ENCODE measurements at places on chromosomes 12 and 14.

- no peak for DNase-seq
These were observed 243.7 kb downstream of the TMEM132D start for GRCh38 chr12:129659961-129660622.

GRCh38 chr12:93387780-93388179, 10.1 kb downstream of the NUDT4 start:
- DNase-seq = no peak

DNA sequence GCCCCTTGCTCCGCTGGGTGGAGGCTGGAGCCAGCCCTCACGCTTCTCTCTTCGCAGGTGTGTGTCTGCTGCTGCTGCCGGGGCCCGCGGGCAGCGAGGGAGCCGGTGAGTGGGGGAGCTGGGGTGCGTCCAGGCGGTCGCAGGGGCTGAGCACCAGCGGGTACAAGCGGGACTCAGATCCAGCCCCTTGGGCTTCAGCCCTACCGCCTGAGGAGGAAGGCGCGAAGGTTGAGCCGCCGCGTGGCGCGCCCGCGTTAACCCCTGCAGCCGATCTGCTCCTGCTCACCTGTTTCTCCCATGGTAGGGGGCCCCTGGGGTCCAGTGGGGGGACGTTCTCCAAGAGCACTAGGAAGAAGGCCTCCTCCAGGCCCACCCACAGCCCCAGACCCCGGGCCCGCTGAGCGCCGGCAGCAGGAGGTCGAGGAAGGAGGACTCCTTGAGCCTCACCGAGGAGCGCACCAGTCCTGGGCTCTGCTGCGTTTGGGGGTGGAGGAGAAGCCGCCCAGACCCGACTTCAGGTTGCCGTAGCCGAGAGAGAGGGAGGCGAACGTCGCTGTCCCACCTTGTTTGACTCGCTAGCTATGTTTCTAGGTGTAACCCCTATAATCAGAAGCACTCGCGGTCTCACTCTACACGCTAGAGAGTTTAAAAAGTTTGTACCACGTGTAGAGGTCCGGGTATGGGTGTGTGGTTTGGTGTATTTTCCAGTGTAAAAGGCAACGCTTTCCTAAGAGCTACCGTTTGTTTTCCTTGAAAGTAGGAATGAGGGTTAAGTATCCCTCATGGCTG, 834 bp downstream of the COCH start:
- DNase-seq = no peak

- DNase-seq = no peak
These were observed 47.0 kb downstream of the INTS13 start for GRCh38 chr12:26890784-26891183.

DNA sequence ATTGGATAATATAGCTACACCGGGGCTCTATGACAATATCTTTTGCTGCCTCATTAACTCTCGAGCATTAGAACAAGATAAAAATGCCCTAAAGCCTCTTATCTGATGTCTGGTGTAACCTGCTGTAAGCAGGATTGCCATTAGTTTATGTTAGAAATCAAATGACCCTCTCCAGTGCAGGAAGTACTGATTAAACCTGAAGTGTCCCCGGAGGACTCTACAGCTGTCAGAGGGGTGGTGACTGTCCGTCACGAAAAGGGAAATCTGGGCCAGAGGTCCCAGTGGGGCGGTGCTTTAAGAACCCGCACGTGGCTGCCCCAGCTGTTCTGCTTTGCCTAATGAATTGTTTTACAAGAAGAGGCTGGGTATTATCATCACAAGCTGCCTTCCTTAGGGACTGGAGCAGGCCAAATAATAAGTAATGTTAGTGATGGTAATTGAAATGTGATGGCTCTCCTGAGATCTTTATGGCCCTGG, 55.7 kb downstream of the LIN52 start:
- no peak for DNase-seq

DNA sequence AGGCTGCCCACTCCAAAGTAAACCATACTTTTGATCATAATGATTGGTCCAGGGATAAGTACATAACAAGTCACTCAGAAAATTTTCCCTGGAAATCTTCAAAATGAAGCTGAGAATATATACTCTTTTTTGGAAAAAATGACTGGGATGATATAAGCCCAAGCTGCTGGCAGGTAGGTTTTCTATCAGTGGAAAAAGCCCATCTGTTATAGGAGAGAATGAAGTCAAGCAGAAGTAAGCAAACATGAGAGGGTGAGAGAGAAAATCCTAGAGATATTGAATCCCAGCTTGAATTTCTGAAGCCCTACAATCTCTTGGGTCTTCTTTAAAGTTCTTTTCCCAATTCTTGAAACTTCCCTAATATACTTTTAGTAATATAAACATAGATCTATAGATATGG, 37.3 kb upstream of the ZDHHC17 start:
- no peak for DNase-seq

GRCh38 chr14:33847066-33847465, 103.8 kb downstream of the EGLN3 start:
- no peak for DNase-seq

GRCh38 chr12:63124778-63125177, 26.2 kb downstream of the AVPR1A start:
- no peak for DNase-seq

- DNase-seq = no peak
These were observed 30.0 kb downstream of the SENP1 start for GRCh38 chr12:48075832-48076231.

DNA sequence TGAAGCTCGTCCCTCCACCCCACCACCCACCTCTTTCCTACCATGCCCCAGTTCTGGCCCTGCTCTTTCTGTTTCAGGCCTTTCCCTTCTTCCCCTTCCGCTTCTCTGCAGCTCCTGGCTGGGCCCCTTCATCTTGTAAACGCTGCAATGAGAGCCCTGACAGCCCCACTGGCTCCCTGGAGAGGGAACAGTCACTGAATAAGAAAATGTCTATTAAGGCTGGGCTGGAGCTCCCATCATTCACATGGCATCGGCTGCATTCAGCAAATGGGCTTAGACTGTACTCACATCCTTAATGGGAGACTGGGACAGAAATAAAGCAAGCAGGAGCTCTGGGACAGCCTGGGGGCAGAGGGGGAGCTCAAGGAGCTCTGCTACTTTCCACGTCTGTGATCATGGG, 45.2 kb upstream of the TUNAR start:
- DNase-seq = no peak

GRCh38 chr14:103107941-103108748, 13.6 kb downstream of the EXOC3L4 start:
- DNase-seq = no peak

- DNase-seq = peak; percentile 61
These were observed 36.7 kb downstream of the TMBIM6 start for GRCh38 chr12:49777800-49778748.

- no peak for DNase-seq
These were observed 108.6 kb upstream of the FLRT2 start for GRCh38 chr14:85421186-85421877.

- no peak for DNase-seq
These were observed 703.9 kb downstream of the FSCB start for GRCh38 chr14:43803076-43803689.

DNA sequence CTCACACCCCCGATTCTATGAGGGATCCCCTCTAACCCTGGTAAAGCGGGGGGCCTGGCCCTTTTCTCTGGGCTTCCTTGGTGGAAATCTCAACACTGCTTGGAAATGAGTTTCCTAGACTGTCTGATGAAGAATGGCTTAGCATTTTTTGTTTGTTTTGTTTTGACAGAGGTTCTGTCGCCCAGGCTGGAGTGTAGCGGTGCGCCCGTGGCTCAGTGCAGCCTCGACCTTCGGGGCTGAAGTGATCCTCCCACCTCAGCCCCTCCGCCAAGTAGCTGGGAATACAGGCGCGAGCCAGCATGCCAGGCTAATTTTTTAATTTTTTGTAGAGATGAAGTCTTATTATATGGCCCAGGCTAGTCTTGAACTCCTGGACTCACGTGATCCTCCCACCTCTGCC, 30.3 kb downstream of the TC2N start:
- no peak for DNase-seq

DNA sequence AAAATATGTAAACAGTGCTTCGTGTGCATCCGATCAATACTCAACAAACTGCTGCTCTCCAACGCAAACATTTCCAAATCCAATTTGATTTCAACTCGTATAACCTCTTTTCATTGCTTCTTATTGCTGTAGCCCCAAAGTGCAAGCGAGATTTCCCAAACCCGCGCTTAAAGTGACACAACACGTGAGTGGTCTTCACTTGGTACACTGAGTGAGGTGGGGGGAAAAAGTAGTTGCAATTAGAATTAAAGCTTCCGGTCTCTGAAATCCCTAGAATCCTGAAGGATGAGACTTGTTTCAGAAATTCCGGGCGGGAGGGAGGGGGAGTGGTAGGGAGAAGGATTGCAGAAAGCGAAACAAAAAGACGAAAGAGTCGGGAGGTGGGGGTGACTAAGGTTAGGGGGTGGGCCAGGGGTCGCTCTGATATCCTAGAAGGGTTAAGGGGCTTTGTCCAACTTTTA, 387.5 kb downstream of the BCAT1 start:
- no peak for DNase-seq

DNA sequence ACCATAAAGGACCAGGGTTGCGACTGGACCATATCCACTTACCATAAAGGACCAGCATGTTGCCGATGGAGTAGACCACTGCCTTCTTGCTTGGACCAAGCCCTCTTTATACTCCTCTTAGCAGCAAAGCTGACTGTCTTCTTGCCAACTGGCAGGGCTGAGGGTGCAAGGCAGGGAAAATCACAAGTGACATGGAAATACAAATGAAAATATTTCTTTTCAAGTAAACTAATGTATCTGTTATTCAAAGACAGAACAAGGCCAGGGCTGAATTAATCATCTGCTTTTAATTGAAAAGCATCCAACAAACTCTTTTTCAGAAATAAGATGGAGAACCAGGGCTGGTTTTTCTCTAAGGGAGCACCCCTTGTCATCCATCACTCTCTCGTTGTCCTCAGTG, at the start of gene CELA1:
TSS of gene CELA1 (minus strand) at position 99 of the 400 bp plus-strand sequence. CDS start at position 58, 41 bp downstream.
- DNase-seq = no peak

GRCh38 chr14:75249958-75250336, 28.7 kb upstream of the FOS start:
- no peak for DNase-seq

- no peak for DNase-seq
These were observed 10.1 kb downstream of the SLC25A29 start for GRCh38 chr14:100296106-100296651.

Data from activated T-helper 2 cell treated with anti-CD3 and anti-CD28 coated beads, Interferon-gamma antibody, Interleukin-2, Interleukin-4, amounts not matched to agents 10 μg/mL and 5 μg/mL and 100 μg/mL, durations not matched to agents 14 hours and 24 hours and 36 hours (primary cell).